ENCODE measurements at places on chromosomes 1 and 21.

DNA sequence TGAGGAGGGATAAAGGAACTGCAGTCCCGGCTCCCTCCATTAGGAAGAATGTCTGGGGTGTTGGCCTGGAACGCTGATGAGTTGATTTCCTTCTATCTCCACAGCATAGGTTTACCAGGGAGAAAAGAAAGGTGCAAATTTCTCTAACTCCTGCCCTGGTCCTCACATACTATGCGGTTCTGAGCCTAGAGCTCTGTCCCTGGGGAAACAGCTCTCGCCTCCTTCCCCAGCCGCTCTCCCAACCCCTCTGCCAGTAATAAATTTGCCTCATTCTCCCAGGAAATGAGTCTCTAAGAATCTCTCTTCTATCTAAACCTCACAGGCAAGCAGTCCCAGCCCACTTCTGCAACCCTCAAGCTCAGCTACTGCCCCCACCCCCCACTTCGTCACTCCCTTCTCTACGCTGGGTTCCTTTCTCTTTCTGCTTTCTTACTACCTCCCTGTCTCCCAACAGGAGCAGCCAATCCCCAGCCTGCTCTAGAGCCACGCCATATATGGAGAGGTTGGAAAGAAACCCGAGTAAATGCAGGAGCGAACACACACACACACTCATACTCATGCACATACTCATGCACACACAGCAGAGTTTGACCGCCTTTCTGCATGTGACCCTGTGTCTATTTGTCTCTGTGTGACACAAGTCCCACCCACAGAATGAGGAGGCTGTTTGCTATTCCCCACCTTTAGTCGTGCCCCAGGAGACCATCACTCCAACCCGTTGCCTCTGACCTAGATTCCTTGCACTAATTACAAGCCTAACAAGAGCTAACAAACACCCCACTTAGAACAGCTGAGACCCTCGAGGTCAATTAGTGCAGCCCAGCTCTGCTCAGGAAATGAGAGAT lies 13.4 kb downstream of the PLEKHO1 start:
- DNase-seq: peak; percentile 99
- peaks cover 8% of the 10 kb centered on the region for H3K27me3 ChIP-seq
- peaks cover 66% of the 10 kb centered on the region for H3K4me1 ChIP-seq
- H3K4me3 ChIP-seq: peak overlapping the region; percentile 83

GRCh38 chr1:3369446-3370076 lies 84.9 kb upstream of the ARHGEF16 start:
- peak overlapping the region; percentile 80 for H3K4me3 ChIP-seq
- peak; percentile 93 for DNase-seq
- H3K4me1 ChIP-seq: peaks cover 47% of the 10 kb centered on the region
- H3K27ac ChIP-seq: peak overlapping the region; percentile 93
- H3K36me3 ChIP-seq: 0 out of 2 replicates have a peak, but pooled peaks cover 3% of the 10 kb centered on the region

- no peak overlapping the region for H3K4me3 ChIP-seq
- H3K36me3 ChIP-seq: peaks cover 30% of the 10 kb centered on the region
- peak; percentile 71 for DNase-seq
- peak overlapping the region; percentile 41 for H3K27ac ChIP-seq
- peaks cover 11% of the 10 kb centered on the region for H3K4me1 ChIP-seq
- peaks cover 2% of the 10 kb centered on the region for H3K27me3 ChIP-seq
Observed at GRCh38 chr1:52534928-52535764, 17.7 kb downstream of the TUT4 start.

- no peak overlapping the region for H3K4me3 ChIP-seq
- no peak overlapping the region for H3K27ac ChIP-seq
- H3K27me3 ChIP-seq: no peaks in the 10 kb centered on the region
- no peak for DNase-seq
- H3K36me3 ChIP-seq: peaks cover 64% of the 10 kb centered on the region
- peaks cover 31% of the 10 kb centered on the region for H3K4me1 ChIP-seq
Observed at GRCh38 chr21:38223893-38224540, 32.8 kb upstream of the KCNJ15 start.

DNA sequence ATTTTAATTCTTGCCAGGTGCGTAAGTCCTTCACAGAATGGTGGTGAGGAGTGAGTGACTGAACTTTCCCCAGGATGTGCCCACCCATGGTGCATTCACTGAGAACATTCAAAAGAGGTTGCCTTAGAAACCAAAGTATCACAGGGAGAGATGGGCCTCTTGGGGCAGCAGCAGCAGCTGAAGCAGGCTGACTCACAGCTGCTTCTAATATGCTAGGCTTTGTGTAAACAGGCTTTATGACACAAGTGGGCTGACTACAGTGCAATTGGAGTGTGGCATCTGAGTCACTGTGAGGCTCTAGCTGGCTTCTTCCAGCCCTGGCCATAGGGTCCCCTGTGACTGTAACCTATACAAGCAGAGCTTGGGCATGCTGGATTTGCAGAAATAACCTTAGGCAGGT lies 12.6 kb downstream of the PIGP start:
- H3K27ac ChIP-seq: peak overlapping the region; percentile 94
- H3K36me3 ChIP-seq: peaks cover 14% of the 10 kb centered on the region
- peaks cover 2% of the 10 kb centered on the region for H3K27me3 ChIP-seq
- H3K4me1 ChIP-seq: peaks cover 36% of the 10 kb centered on the region
- H3K4me3 ChIP-seq: no peak overlapping the region

DNA sequence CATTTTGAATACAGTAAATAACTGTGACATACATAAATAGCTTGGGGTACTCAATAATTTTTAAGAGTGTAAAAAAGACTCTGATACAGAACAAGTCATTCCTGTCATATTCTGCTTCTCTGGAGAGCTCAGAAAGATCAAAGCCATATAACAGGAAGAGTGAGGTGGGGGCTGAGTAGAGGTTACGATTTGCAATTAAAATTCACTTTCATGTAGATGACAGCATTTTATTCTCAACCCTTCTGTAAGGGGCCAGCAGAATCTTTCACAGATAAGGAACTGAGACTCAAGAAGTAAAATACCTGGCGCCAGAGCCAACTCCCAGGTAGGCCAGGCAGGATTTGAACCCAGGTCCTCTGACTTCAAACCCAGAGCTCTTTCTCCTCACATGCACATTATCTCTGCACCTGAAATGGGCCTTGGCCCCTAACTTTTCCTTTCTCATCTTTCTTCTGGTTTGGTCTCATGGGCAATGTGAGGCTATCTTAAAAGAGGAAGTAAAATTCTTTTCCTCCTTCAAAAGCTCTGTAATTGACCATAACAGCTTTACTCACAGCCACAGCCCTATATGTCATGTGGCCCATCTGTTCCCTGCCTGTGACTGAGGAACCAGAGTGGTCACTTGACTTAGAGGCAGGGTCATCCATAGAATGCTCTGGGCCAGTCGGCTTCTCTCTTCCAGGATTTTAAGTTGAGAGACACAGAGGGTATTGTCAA lies 80.9 kb upstream of the SYT6 start:
- DNase-seq: no peak
- H3K4me3 ChIP-seq: no peak overlapping the region
- peaks cover 32% of the 10 kb centered on the region for H3K27me3 ChIP-seq
- H3K36me3 ChIP-seq: no peaks in the 10 kb centered on the region
- no peak overlapping the region for H3K27ac ChIP-seq

GRCh38 chr1:246306415-246307037 lies 200.6 kb downstream of the SMYD3 start:
- H3K27ac ChIP-seq: peak overlapping the region; percentile 71
- H3K4me3 ChIP-seq: no peak overlapping the region
- DNase-seq: no peak
- H3K4me1 ChIP-seq: peaks cover 35% of the 10 kb centered on the region
- H3K27me3 ChIP-seq: no peaks in the 10 kb centered on the region

GRCh38 chr1:225514671-225515081 lies 86.8 kb upstream of the LBR start:
- H3K27ac ChIP-seq: no peak overlapping the region
- H3K4me3 ChIP-seq: no peak overlapping the region
- H3K36me3 ChIP-seq: peaks cover 29% of the 10 kb centered on the region
- no peaks in the 10 kb centered on the region for H3K27me3 ChIP-seq
- peaks cover 50% of the 10 kb centered on the region for H3K4me1 ChIP-seq

DNA sequence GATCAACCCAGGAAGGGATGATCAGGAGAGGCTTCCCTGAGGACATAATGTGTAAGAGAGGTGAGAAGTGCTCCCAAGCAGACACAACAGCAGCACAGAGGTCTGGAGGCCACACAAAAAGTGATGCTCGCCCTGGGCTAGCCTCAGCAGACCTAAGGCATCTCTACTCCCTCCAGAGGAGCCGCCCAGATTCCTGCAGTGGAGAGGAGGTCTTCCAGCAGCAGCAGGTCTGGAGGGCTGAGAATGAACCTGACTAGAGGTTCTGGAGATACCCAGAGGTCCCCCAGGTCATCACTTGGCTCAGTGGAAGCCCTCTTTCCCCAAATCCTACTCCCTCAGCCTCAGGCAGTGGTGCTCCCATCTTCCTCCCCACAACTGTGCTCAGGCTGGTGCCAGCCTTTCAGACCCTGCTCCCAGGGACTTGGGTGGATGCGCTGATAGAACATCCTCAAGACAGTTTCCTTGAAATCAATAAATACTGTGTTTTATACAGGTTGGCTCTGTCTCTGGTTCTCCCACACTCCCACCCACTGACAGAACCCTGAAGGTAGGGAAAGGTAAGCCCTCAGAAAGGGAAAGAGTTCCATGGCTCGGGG lies 5.0 kb downstream of the GJB3 start:
- H3K4me3 ChIP-seq: no peak overlapping the region
- H3K27me3 ChIP-seq: peaks cover 18% of the 10 kb centered on the region

DNA sequence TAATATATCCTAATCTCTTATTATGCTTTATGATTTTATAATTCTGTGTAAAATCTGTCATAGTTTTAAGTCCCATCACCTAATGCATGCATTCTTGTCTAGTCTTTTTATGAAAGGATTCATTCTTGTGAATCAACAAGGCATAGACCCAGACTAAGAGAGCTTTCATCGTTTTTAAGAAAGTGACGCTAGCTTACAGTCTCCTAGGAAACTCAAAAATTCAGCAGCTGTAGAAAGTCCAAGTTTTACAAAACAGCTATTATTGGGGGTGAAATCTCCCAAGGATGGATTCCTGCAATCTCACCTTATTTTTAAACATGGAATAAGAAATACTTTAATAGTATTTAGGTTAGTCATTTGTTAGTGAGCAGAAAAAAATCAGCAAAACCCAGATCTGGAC lies 104.7 kb downstream of the NCAM2 start:
- H3K4me1 ChIP-seq: peaks cover 40% of the 10 kb centered on the region
- H3K27ac ChIP-seq: no peak overlapping the region
- DNase-seq: no peak

GRCh38 chr1:48552903-48553606 lies 81.1 kb upstream of the SPATA6 start:
- H3K27me3 ChIP-seq: peaks cover 3% of the 10 kb centered on the region
- H3K27ac ChIP-seq: no peak overlapping the region
- H3K4me3 ChIP-seq: no peak overlapping the region
- H3K4me1 ChIP-seq: no peaks in the 10 kb centered on the region
- DNase-seq: no peak
- H3K36me3 ChIP-seq: no peaks in the 10 kb centered on the region

All from HFFc6 (cell line).